ENCODE measurements at places on chromosomes 16 and 17. TPM values are rescaled to one million over a fixed set of nuclear protein-coding genes. Genes with fewer than 3 reads are reported as not detected.

TBC1D3H gene
- not detected for total RNA-seq

KDM6B gene
- 14.4 TPM for total RNA-seq

TOP2A gene
- total RNA-seq: 183 TPM

CIBAR2 gene
- total RNA-seq: not detected

ACE gene
- total RNA-seq: 3.1 TPM

FBXO39 gene
- not detected for total RNA-seq

PIMREG gene
- total RNA-seq: 51.1 TPM

TP53TG3C gene
- total RNA-seq: 0.24 TPM

KCNAB3 gene
- 2.9 TPM for total RNA-seq

ASB16 gene
- not detected for total RNA-seq

KCNJ2 gene
- 0.08 TPM for total RNA-seq

NLRC3 gene
- 0.03 TPM for total RNA-seq

MLKL gene
- total RNA-seq: 50.1 TPM

ZG16 gene
- not detected for total RNA-seq

MYCBPAP gene
- total RNA-seq: 0.63 TPM

ABAT gene
- total RNA-seq: 0.28 TPM

VMO1 gene
- total RNA-seq: 1.1 TPM

LGALS9B gene
- total RNA-seq: not detected

SPN gene
- 0.02 TPM for total RNA-seq

TBC1D28 gene
- total RNA-seq: not detected

TBC1D3 gene
- total RNA-seq: not detected

GPR179 gene
- total RNA-seq: 0.03 TPM
